Activated CD4-positive, alpha-beta T cell treated with anti-CD3 and anti-CD28 coated beads, Interleukin-2, amount 10 ng/mL, durations not matched to agents 24 days and 14 days (primary cell): ENCODE measurements at places on chromosomes 12 and 14. TPM values are rescaled to one million over a fixed set of nuclear protein-coding genes. Genes with fewer than 3 reads are reported as not detected.

- no peak overlapping the region for H3K4me3 ChIP-seq
- no peaks in the 10 kb centered on the region for H3K27me3 ChIP-seq
- no peaks in the 10 kb centered on the region for H3K4me1 ChIP-seq
- H3K36me3 ChIP-seq, result no peaks in the 10 kb centered on the region
Measured at GRCh38 chr14:105710119-105711043, 184.0 kb downstream of the TMEM121 start.

Gene DNAJC22
- total RNA-seq, result not detected in 2 replicates

- DNase-seq, result no peak
- H3K27ac ChIP-seq, result no peak overlapping the region
- H3K4me3 ChIP-seq, result no peak overlapping the region
- peaks cover 60% of the 10 kb centered on the region for H3K27me3 ChIP-seq
- H3K4me1 ChIP-seq, result peaks cover 4% of the 10 kb centered on the region
- no peaks in the 10 kb centered on the region for H3K36me3 ChIP-seq
Measured at GRCh38 chr12:21773806-21774205, 700 bp downstream of the KCNJ8 start.

DNA sequence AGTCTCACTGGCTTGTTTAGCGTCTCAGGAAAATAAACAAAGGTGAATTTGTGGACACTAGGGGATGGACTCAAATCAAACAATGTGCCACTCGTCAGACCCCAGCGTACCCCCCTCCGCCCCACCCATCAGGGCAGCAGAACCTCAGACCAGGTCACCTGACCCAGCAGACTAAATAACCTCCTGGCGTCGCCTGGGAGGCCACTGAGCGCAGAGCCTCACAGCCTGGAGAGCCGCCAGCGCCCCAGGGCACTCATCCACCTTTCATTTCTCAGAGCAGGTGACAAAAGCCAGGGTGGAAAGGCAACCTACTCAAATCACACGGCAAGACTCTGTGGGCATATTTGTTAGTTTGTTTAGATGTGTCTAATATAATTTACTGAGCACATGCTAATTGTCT lies 100.9 kb downstream of the DICER1 start:
- DNase-seq, result no peak
- no peak overlapping the region for H3K27ac ChIP-seq
- no peak overlapping the region for H3K4me3 ChIP-seq

- no peaks in the 10 kb centered on the region for H3K4me1 ChIP-seq
- no peaks in the 10 kb centered on the region for H3K36me3 ChIP-seq
- no peaks in the 10 kb centered on the region for H3K27me3 ChIP-seq
- H3K27ac ChIP-seq, result no peak overlapping the region
Measured at GRCh38 chr12:72747111-72747849, 475.1 kb downstream of the TRHDE start.

- H3K36me3 ChIP-seq, result no peaks in the 10 kb centered on the region
- H3K27me3 ChIP-seq, result peaks cover 32% of the 10 kb centered on the region
- H3K27ac ChIP-seq, result no peak overlapping the region
- no peak overlapping the region for H3K4me3 ChIP-seq
- peaks cover 4% of the 10 kb centered on the region for H3K4me1 ChIP-seq
Measured at GRCh38 chr12:112868459-112869041, 38.2 kb upstream of the OAS1 start.

GRCh38 chr12:109169686-109170085 lies 53.3 kb downstream of the ACACB start:
- no peak for DNase-seq
- H3K4me3 ChIP-seq, result no peak overlapping the region
- no peak overlapping the region for H3K27ac ChIP-seq
- H3K4me1 ChIP-seq, result no peaks in the 10 kb centered on the region
- peaks cover 11% of the 10 kb centered on the region for H3K36me3 ChIP-seq

GRCh38 chr12:110780448-110780847 lies 37.8 kb upstream of the PPP1CC start:
- H3K4me1 ChIP-seq, result peaks cover 58% of the 10 kb centered on the region
- peak overlapping the region; percentile 69 for H3K4me3 ChIP-seq
- DNase-seq, result peak; percentile 90
- no peaks in the 10 kb centered on the region for H3K27me3 ChIP-seq

GRCh38 chr14:71698027-71698426 lies 234.2 kb upstream of the RGS6 start:
- no peak overlapping the region for H3K27ac ChIP-seq
- H3K4me3 ChIP-seq, result no peak overlapping the region
- peaks cover 50% of the 10 kb centered on the region for H3K36me3 ChIP-seq
- DNase-seq, result no peak
- H3K27me3 ChIP-seq, result no peaks in the 10 kb centered on the region
